ENCODE measurements at places on chromosomes 2 and 18.

- peak; percentile 60 for DNase-seq
Observed at GRCh38 chr2:58571181-58571852, 330.2 kb upstream of the FANCL start.

- no peak for DNase-seq
Observed at GRCh38 chr2:107740300-107740699, 86.4 kb upstream of the RGPD4 start.

DNA sequence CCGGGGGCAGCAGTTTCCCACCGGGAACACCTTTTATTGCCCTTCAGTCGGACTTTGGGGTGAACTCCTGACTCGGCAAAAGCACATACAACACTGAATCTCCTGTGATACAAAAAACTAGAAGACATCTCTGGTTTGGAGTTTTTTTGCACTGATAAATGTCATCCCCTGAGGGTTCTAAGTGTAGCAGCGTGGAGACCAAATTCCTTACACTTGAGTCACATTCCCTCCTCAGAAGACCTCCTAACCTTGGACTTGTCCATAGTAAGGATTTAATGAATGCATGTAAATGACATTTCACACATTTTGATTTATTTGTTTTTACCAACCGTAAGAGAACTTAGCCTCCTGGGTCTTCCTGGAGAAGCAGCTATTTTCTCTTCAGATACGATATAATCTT lies 54.0 kb upstream of the GPR45 start:
- DNase-seq: no peak

DNA sequence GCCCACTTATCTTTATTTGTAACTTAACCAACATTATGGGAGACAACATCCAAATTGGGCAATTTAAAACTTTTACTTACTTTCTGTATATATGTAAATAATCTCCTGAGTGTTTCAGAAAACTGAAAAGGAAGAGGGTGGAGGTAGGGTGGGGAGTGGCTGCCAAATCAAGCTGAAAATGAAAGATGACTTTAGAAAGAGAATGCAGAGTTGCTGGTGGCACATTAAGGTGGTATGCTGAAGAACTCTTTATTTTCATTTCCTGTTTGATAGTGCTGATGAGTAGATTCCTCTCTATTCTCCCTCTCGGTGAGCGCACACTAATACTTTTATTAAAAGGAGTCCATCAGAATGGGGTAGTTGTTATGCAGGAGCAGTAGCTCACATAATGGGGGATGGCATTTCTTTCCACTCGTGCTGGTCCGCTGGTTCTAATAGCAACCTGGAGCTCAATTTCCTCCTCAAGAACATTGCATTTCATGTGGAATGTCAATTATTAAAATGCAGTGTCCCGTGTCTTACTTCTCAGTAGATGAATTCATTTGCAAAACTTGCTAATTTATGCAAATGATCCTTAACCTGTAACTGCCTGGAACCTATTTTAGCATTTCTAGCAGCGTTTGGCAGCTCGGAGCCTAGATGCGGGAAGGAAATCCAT lies 466.9 kb upstream of the HNRNPA3 start:
- DNase-seq: no peak

- no peak for DNase-seq
Observed at GRCh38 chr2:192070099-192070498, 124.6 kb downstream of the TMEFF2 start.

DNA sequence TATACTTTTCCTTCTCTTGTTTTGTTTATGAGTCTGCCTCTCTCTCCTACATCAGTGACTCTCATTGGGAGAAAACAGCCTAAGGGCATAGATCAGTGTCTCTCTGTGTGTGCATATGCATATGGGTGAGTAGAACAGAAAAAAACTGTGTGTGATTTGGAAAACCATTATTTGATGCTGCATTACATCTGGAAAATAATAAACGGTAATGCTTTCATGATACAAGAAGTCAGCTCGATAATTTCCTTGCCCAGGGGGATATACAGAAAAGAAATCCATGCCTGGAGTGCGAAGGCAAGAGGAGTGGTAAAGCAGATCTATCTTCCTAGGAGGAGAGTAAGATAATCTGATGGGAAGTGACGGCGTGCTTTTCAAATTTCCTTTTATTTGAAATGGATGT lies 221.5 kb upstream of the LYPD1 start:
- no peak for DNase-seq

GRCh38 chr2:131673400-131674173 lies 145.9 kb downstream of the CCDC74A start:
- peak; percentile 90 for DNase-seq

GRCh38 chr2:64655018-64655664 lies 1.4 kb upstream of the SERTAD2 start:
- DNase-seq: no peak

- no peak for DNase-seq
Observed at GRCh38 chr2:182854375-182855105, 11.9 kb downstream of the FRZB start.

DNA sequence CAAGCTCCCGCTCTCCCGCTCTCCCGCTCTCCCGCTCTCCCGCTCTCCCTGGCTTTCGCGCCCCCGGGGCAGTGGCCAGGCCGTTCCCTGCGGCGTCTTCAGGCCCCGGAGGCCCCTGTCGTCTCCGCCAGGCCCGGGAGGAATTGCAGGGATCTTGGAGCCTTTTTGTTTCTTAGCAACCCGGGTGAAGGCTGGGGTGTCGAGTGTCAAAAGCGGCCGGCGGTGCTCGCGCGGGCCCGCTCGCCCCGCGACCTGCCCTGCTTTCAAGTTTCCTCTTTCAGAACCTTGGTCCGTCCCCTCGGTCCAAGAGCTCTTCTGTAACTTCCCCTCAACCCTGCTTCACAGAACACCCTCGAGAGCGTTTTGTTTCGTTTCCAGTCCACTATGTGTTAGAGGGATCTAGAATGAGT lies 1.4 kb downstream of the RNF138 start:
- DNase-seq: peak; percentile 91

DNA sequence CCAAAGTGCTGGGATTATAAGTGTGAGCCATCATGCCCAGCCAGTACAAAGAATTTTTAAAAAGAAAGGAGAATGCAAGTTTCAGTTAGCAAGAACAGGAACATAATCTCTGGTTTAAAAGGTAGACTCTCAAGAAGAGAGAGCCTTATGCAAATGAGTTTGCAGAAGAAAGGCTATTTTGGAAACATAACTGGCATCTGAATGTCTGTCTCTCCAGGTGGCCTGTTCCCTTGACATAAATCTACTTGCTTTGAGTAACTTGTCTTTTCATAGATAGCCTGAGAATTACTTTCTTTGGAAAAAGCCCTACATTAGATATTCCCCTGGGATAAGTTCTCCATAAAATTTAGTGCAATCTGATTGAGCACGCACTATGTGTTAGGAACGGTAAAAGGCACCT lies 109.6 kb downstream of the ICOS start:
- DNase-seq: no peak

GRCh38 chr2:69307579-69308064 lies 79.4 kb downstream of the GFPT1 start:
- DNase-seq: no peak
